ENCODE measurements at places on chromosomes 12 and 14.

DNA sequence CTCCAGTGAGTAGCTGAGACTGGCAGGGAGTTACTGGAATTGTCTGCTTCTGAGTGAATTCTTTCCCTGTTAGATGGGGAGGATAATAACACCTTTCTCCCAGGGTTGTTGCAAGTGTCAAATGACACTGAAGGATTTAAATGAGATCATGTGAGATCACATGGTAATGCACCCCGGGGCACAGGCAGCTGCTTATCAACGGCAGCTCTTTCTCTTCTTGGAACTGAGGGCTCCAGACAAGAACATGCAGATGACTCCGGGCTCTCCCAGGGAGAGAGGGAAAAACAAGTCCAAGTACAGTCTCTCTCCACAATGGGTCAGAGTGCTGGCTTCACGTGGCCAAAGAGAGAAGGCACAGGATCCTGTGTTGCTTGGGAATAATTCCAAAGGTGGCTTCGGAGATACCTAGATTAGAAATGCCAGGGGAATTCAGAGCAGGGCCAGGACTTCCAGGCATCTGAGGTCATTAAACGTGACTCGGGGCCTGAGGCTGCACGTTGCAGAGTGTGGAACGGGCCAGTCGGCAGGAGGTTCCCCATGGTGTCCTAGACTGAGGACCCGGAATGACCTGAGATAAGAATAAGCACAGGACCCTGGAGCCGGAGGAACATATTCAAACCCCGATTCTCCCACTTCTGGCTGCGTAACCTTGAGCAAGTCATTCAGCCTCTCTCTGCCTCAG is 109.2 kb downstream of the PRMT8 start:
- no peak for DNase-seq

GRCh38 chr12:117674313-117674712 is 294.5 kb downstream of the KSR2 start:
- no peak for DNase-seq

- no peak for DNase-seq
These were observed 1.5 kb upstream of the SDR9C7 start for GRCh38 chr12:56935752-56936151.

- DNase-seq: no peak
These were observed 228.2 kb upstream of the PPFIA2 start for GRCh38 chr12:81987371-81987770.

GRCh38 chr12:31952418-31952817 is 6.8 kb upstream of the RESF1 start:
- no peak for DNase-seq

- DNase-seq: no peak
These were observed 31.0 kb downstream of the DRAM1 start for GRCh38 chr12:101908395-101908794.

DNA sequence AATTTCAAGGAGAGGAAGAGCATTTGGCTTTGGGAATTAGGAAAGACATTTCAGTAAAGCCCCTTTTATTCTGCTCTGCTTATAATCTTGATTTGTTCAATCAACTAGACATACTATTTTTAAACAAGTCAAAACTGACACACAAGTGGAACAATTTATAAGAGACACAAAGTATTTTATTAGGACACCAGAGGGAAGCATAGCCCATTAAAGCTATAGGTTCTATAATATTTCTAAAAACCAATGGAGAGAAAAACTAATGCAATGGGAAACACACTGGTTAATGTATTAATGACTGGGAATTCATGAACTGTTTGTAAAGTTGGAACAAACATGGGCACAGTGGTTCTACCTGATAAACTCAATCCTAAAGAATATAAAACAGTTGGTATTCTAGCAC is 15.3 kb upstream of the CERS5 start:
- DNase-seq: no peak

- no peak for DNase-seq
These were observed 23.7 kb downstream of the ABCD2 start for GRCh38 chr12:39595928-39596327.

DNA sequence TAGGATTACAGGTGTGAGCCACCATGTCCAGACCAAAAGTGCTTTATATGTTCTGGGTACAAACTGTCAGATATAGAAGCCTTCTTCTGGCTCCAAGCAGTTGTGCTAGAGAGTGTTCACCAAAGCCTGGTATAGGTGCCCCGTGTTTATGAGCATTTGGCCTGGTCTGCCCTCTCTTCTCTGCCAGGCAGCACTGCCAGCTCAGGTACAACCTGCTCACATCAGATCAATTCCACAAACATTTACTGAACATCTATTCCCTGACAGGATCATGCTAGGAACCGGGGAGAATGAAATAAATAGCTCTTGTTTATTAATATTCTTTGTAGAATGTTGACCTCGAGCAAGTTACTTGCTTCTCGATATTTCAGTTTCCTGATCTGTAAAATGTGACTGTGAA is 20.0 kb upstream of the SOCS2 start:
- DNase-seq: no peak

DNA sequence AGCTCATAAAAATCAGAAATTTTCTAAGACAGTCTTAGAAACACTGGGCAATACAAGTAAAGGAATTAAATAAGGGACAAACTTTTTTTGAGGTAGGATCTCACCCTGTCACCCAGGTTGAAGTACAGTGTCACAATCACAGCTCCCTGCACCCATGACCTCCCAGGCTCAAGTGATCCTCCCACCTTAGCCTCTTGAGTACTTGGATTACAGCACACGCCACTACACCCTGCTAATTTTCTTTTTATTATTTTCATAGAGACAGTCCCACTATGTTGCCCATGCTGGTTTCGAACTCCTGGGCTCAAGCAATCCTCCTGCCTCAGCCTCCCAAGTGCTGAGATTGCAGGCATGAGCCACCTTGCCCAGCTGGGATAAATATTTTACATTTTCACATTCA is 90.3 kb downstream of the USP15 start:
- no peak for DNase-seq

- DNase-seq: no peak
These were observed 145.2 kb upstream of the WSCD2 start for GRCh38 chr12:107983756-107984472.

DNA sequence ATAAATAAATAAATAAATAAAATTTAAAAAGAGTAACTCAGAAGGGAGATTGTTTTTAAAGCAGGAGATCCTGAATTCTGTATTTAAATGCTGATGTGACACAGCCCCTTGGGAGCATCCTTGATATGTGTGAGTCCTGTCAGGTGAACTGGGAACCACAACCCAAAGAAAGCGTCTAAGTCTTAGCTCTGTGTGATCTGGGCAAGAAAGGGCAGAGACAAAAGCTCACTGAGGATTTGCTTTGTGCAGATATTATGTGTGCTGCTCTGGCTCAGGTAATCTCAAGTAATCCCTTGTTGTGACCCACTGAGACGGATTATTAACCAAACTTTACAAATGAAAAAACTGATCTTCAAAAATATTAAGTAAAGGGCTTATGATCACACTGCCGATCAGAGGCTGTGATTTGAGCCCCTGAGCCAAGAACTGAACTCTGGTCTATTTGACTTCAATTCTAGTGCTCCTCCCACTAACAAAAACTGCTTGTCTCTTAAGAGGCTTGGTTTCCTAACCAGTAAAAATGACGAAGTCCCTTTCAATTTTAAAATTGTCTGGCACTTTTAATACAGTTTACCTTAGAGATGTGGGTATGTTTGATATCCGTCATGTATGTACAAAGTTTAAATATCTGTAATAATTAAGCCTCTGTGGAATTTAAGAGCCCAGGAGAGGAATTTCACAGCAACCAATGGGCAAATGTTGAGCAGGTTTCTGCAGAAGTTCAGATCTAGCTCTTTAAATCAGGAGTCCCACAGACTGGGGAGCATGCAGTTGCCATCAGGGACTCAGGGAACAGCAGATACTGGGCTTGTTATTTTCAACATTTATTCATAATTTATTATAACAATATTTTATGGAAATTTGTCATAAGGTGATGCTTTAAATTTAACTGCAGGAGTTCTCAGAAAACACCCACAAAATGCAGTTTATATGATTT is 46.1 kb downstream of the CPM start:
- no peak for DNase-seq

DNA sequence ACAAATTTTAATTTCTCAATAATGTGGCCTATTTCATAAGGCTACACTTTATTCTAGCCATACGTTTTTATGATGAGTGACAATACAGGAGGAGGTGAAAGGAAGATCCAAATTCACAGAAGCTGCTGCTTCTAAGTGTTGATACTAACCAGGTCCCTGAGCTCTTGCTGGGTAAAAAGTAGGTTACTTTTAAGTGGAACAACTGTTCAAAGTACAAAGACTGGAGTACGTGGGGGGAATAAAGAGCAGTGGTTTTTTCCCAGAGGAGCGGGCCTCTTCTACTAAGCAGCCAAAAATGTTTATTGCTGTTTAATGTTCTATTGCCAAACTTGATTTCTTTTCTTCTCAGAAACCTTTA is 301.8 kb downstream of the AEBP2 start:
- no peak for DNase-seq

- no peak for DNase-seq
These were observed 24.8 kb upstream of the AKAP6 start for GRCh38 chr14:32304296-32304695.

- no peak for DNase-seq
These were observed 25.5 kb upstream of the GSC start for GRCh38 chr14:94795372-94795771.

DNA sequence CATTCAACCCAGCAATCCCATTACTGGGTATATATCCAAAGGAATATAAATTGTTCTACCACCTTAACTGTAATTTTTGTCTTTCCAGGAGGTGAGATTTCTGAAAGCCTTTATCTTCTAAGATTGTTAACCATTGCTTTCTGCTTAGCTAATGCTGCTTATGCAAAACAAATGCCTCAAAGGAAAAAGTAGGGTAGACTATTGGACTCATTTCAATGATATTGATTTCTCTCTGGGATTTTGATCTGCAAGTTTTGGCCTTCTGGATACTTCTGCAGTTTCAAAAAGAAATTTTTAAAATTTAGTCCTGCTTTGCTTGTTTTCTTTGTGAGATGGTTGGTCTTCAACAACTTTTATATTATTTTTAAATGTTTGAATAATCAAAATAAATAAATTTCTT is 108.6 kb downstream of the SLC38A4 start:
- DNase-seq: no peak

DNA sequence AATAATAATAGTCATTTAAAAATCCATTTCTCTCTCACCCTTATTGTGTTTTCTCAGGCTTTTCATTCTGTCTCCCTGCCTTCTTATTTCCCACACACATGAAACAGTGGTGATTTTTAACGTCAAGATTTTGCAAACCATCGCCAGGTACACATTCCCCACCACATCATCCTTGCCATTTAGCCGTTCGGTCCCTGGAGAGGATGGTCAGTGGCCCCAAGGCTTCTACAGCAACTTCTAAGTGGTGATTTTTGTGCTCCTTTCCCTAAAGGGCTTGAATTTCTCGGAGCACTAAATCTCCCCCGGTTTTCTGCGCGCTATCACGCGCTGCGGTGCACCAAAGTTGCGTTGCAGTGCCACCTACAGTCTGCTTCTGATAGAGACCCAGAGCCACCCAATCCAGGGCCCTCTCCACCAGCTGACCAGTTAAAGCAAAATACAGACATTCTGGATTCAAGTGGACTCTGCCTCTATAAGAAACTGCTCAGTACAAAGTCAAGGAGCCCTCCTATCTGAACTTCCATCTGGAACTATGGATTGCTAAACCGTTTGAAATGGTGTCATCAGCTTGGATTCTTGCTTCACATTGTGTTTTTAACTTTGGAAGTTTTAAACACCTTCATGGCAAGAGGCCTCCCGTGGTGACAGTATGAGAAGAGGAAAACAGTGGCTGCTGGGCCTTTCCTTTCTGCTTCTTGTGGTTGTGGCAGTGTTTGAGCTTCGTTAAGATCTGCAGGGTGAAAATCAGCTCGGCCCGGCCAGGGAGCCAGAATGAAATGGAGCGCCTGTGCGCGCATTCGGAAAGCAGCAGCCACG is 234.0 kb downstream of the SPTSSA start:
- DNase-seq: peak; percentile 43

DNA sequence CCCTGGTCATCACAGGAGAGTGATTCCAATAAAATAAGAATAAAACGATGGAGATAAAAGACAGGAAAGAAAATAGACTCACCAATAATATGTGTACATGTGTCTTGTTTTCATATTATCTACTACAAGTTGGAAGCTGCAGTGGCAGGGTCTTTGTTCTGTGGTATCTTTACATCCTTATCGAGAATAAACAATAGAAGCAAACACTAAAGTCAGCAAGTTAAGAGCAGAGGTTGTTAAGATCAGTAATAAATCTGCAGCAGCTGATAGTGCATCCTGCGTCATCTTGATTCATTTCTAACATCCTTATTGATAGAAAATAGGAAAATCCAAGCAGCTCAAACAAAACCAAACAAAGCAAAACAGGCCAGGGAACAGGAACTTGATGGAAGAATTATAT is 107.4 kb downstream of the RPS29 start:
- DNase-seq: no peak

- peak; percentile 76 for DNase-seq
These were observed 28.6 kb upstream of the DICER1 start for GRCh38 chr14:95185767-95186392.

- peak; percentile 23 for DNase-seq
These were observed 370 bp downstream of the HRK start for GRCh38 chr12:116880817-116881324.

- DNase-seq: no peak
These were observed 186.7 kb upstream of the VASH1 start for GRCh38 chr14:76574416-76575095.

GRCh38 chr14:87461704-87462103 is 531.3 kb downstream of the GALC start:
- DNase-seq: no peak

GRCh38 chr14:36477266-36477665 is 42.8 kb downstream of the NKX2-1 start:
- DNase-seq: no peak

DNA sequence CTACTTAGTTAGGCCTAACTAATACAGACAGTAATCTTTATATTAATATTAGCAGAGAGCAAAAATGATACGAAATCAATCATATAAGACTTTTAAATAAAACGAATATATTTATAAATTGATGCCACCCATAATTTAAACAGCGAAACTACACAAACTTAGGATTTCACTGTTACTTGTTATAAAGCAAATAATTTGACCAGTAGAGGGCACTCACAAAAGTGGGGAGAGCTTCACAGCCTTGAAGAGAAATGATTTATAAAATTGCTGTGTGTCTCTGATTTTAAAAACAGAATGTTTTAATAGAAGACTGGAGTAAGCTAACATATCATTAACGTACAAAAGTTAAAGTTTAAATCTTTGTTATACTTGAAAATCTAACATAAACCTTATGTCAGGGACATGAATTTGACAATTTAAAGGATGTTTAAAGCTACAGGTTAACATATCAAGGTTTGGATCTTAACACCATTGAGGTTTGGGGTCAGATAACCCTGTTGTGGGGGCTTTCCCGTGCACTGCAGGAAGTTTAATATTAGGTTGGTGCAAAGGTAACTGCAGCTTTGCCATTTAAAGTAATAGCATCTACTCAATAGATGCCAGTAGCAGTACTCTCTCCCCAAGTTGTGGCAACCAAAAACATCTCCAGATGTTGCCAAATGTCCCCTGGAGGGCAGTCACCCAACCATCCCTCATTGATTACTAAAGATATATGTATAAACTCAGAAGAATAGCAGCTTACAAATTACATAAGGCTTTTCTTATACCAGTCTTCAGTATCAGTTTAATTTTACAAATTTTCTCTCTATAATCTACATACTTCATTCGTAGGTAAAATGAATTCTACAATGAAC is 9.3 kb downstream of the KRAS start:
- DNase-seq: peak; percentile 67

Measured in inflammatory macrophage treated with lipopolysaccharide for 4 hours (primary cell).